Vagina (tissue), 2 donors: ENCODE measurements at places on chromosomes 3 and 15.
A peak's percentile ranks its signal among the peaks of the same experiment; 100 is the strongest.

GRCh38 chr15:79450648-79451047, 18.5 kb downstream of the MINAR1 start:
- no peak for DNase-seq

GRCh38 chr3:142148044-142148791, 1.1 kb downstream of the TFDP2 start:
- no peak for DNase-seq

GRCh38 chr3:51384726-51385473, at the start of gene MANF:
Gene MANF, plus strand, starts transcription at chr3:51385291. Its CDS starts 52 bp downstream, at chr3:51385343.
- DNase-seq = peak; percentile 99

GRCh38 chr15:77644543-77645247, 12.0 kb upstream of the LINGO1 start:
- no peak for DNase-seq
